Activated T-helper 2 cell treated with anti-CD3 and anti-CD28 coated beads, Interferon-gamma antibody, Interleukin-2, Interleukin-4, amounts not matched to agents 10 μg/mL and 5 μg/mL and 100 μg/mL, durations not matched to agents 14 hours and 24 hours and 36 hours (primary cell): ENCODE measurements at places on chromosomes 2 and 18.
A peak's percentile ranks its signal among the peaks of the same experiment; 100 is the strongest.

DNA sequence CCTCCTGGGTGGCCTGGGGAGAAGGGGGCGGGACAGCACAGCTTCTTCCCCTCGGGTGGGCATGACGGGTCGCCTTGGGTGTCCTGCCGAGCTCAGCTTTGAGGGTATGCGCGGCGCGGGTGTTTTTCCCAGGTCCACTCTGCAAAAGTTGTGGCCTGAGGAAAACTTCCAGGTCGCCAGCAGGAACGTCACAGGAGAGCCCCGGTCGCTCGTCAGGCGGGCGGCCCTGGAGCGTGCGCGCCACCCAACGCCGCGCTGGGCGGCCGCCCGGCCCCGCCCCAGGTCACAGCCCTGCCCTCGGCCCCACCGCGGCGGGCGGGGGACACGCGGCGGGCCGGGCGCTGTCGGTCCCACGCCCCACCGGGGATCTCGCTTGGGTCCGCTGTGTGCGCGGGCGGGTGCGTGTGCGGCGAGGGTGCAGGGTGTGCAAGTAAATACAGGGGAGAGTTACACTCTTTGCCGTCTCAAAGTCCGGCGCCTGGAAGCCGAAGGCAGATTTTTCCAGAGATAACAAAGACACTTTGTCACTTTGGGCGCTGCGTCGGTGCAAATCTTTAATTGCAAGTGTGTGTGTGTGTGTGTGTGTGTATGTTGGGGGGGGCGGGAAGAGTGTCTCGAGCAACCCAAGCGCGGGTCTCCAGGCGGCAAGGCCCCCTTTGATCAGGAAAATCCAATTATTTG is 616 bp upstream of the SP5 start:
- no peak for DNase-seq

GRCh38 chr2:200730302-200730701 is 81.4 kb upstream of the BZW1 start:
- DNase-seq, result no peak

DNA sequence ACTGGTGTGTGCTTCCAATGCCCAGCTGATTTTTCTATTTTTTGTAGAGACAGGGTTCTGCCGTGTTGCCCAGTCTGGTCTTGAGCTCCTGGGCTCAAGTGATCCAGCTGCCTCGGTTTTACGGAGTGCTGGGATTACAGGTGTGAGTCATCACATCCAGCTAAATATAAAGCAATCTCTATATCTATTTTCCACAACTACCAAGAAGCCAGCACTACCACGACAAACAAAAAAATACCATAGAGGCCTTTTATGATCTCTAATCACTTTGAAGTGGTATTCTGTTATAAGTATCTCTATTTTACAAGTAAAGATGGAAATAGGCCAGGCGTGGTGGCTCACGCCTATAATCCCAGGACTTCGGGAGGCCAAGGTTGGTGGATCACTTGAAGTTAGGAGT is 34.7 kb downstream of the C2orf74 start:
- DNase-seq, result no peak

DNA sequence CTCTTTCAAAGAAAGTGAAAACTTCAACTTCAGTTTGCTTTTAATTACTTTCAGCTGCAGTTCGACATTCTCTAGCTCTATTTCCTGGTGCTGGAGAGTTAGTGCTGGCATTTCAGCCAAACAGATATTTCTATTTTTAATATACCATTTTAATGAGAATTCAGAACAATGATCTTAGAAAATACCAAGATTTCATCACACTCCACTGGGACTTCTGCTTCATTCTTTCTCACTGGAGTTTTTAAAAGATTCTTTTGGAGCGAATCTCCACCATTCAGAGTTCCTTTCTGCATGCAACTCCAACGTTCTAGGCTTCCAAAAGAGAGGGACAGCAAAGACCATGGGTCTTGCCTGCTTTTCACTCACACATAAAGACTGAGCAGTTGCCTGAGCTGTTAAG is 94.2 kb downstream of the CABLES1 start:
- DNase-seq, result no peak

GRCh38 chr2:164479460-164479859 is 141.8 kb downstream of the GRB14 start:
- no peak for DNase-seq

GRCh38 chr18:45007531-45007930 is 326.8 kb downstream of the SETBP1 start:
- no peak for DNase-seq

DNA sequence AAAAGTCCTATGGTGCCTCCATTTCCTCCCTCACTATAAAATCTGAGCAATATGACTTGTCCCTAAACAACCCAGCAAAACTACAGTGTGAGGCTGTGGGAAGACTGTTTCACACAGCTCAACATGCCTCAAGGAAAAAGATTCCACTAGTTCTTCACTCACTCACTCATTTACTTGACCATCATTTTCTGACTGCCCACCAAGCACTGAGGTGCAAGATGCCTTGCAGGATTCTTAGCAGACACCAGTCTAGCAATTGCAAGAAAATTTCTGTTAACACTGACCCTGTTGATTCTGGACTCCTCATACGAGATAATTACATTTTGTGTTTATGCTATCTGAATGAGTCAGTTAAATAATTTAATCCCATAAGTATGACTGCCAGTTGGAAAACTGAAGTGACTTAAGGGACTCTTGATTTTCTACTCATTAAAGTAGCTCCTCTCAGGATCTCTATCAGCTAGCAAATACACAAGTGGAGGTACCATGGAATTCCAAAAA is 51.9 kb upstream of the PCBP1 start:
- DNase-seq, result no peak

GRCh38 chr2:85323351-85323987 is 4.3 kb downstream of the TGOLN2 start:
- DNase-seq, result no peak

DNA sequence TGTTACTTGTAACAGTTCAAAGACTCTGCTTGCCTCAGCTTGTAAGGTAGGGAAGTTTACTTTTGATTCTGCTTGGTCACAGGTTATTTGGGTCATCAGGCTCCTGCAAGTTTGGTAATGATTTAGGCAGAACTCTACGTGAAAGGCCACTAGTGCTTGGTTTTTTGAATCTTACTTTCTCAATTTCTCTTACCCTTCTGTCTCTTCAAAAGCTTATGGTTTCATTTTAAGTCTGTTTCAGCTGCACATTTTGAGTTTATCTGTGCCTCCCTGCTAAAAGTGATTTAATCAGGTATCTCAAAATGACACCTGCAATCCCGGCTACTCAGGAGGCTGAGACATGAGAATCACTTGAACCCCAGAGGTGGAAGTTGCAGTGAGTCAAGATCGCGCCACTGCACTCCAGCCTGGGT is 26.3 kb upstream of the MOCOS start:
- DNase-seq, result no peak

GRCh38 chr2:53217250-53217649 is 550.4 kb upstream of the CHAC2 start:
- no peak for DNase-seq

- DNase-seq, result no peak
Observed at GRCh38 chr2:68404164-68404563, 39.1 kb downstream of the PLEK start.

- DNase-seq, result no peak
Observed at GRCh38 chr2:209918251-209918650, 84.2 kb upstream of the RPE start.

- no peak for DNase-seq
Observed at GRCh38 chr2:1796232-1796930, 52.1 kb upstream of the PXDN start.

GRCh38 chr2:46770622-46771021 is 145.0 kb downstream of the MCFD2 start:
- no peak for DNase-seq

DNA sequence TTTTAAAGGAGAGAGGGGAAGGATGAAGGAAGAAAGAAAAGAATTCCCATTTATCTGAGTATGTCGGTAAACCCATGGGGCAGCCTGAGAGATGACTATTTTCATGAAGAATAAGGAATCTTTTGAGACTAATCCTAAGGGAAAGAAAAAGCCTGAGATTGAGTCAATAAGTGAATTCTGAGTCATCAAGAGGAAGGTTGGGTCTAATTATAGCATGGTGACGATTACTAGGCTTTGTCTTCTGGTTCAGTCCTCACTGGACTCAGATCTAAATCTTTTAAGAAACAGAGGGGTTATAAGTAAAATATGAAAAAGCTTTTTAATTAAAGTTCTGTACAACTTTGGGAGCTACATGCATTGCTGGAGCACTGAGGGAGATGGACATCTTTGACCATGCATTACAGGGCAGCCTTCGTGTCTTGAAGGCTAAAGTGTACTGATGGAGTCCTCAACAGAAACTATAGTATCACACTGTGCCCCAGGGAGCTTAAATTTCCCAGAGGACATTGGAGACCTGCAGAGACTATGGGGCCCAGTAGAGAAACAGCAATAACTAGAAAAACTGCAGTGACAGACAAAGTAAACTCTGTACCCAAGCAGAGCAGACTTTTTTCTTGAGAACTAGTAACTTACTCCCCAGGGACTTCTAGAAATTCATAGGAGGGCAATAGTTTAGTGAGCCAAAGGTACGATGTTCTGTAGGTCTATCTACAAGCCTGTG is 260.9 kb downstream of the RAD51AP2 start:
- DNase-seq, result no peak

GRCh38 chr2:37318401-37318800 is 6.2 kb downstream of the PRKD3 start:
- DNase-seq, result no peak

GRCh38 chr2:101080211-101081068 is 70.7 kb downstream of the TBC1D8 start:
- DNase-seq, result no peak

DNA sequence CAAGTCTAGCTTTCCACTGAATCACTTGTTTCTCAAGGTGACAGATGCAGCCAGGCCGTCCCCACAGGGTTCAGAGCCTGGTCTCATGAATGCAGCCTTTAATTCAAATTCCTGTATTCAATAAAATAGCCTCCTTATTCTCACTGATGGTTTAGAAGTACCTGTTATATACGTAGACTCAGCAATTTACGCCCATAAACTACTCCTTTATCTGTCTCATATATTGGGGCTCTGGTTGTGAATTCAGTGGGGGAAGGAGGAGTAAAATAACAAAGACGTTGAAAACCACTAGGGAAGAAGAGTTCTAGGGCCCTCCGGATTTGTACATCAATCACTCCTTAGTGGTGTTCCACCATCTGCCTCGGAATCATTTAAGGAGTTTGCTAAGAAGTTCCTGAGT is 1.7 kb downstream of the OBSL1 start:
- no peak for DNase-seq

GRCh38 chr2:29765721-29766120 is 155.7 kb downstream of the ALK start:
- no peak for DNase-seq

DNA sequence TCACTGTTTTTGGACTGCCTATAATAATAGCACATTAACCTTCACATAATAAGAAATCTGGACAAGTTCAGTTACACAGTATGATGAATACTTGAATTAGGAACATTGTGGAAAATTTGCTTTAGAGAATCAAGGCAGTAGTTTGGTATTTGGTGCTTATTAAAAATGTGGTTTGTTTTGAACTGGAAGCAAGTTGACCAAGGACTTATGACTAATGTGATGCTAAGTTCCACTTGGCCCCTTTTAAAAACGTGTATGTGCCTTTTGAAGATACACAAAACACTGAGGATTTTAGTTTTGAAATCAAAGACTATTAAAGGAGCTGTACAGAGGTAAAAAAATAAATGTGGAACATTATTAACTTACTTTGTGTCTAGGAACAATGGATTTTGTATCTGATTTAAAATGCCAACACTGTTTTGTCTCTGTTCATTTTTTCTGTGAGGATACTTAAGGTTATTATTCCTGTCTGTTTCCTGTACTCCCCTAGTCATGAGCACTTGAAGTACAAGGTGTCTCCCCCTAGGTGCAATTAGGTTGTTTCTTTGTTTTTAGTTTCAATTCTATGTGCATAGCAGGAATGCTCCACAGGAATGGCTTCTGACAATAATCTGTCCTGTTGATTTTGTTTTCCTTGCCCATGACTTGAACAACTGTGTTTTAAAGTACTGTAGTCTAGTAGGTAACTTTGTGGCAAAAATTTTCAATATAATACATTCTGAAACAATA is 49.6 kb upstream of the PTH2R start:
- no peak for DNase-seq

GRCh38 chr2:202494300-202495229 is 118.4 kb downstream of the BMPR2 start:
- no peak for DNase-seq

GRCh38 chr2:169290433-169290832 is 71.9 kb downstream of the LRP2 start:
- no peak for DNase-seq

DNA sequence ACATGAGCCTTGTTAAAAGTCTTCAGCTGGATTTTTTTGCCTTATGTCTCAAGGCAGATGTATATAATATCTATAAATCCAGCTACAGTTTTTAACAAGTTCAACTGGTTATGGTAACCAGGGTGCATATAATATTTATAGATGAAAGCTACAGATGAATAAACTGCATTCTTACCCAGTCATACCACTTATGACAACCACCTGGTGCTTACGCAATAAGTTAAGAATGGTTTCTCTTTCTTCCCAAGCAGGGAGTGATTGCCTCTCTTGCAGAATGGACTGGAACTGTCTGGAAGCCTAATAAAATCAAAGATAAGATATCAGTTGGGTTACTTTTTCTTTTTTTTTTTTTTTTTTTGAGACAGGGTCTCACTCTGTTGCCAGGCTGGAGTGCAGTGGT is 19.6 kb downstream of the DHX57 start:
- no peak for DNase-seq

GRCh38 chr2:210158236-210158635 is 13.0 kb downstream of the KANSL1L start:
- DNase-seq, result no peak

DNA sequence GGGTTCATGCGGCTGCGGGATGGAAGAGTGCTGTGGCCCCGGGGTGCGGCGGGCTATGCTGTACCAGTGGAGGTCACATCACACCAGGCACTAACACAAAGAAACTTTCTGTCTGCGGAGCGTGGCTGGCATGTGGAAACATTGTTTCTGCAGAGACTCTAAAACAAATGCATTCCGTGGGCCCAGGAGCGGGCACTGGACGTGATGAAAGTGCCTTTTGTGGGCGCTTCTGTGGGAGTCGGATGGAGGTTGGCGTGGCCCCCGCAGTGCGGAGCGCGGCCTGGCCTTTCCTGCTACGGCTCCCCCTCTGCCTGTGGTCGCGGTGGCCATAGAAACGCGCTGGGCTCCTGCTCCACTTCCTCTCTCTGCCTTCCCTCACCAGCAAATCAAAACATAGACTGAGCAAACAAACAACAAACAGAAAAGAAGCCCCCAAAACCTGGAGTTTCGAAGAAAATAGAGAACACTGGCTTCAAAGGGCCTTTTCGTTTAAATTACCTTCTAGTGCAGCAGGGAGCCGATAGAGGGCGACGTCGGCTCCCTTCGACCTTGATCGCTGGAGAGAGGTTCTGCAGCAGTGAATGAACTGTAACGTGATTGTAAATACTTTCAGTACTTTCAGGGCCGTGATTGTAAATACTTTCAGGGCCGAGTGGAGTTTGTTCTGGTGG is 51.4 kb downstream of the KIF5C start:
- DNase-seq, result peak; percentile 51

GRCh38 chr2:73067043-73067442 is 4.5 kb downstream of the SFXN5 start:
- no peak for DNase-seq

GRCh38 chr2:101956465-101957438 is 35.0 kb upstream of the IL1R2 start:
- DNase-seq, result no peak

- no peak for DNase-seq
Observed at GRCh38 chr2:220269367-220269766, 641.9 kb downstream of the SLC4A3 start.

GRCh38 chr2:200515155-200515554 is 5.3 kb upstream of the KCTD18 start:
- DNase-seq, result no peak

- no peak for DNase-seq
Observed at GRCh38 chr2:109215866-109216265, 86.9 kb downstream of the SH3RF3 start.

GRCh38 chr2:8138923-8139667 is 542.8 kb upstream of the ID2 start:
- DNase-seq, result no peak
